ENCODE measurements at places on chromosomes 2 and 18.
A peak's percentile ranks its signal among the peaks of the same experiment; 100 is the strongest.

DNA sequence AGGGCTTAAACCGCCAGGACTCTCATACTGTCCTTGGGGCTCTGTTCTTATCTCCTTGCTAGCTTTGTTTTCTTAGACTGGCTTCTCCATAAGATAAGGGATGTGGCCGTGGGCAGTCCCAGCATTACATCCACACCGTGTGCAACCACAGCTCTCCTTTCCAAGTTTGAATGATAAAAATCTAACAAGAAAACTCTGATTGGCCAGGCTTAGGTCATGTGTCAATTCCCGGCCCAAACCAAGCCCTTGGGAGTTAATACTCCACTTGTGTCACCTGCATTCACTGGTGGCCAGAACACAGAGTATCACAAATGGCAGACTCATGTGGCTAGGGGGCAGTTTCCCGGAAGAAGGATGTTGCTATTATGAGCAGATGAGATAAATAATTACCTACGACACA, 43.2 kb upstream of the KDM3A start:
- DNase-seq = no peak

DNA sequence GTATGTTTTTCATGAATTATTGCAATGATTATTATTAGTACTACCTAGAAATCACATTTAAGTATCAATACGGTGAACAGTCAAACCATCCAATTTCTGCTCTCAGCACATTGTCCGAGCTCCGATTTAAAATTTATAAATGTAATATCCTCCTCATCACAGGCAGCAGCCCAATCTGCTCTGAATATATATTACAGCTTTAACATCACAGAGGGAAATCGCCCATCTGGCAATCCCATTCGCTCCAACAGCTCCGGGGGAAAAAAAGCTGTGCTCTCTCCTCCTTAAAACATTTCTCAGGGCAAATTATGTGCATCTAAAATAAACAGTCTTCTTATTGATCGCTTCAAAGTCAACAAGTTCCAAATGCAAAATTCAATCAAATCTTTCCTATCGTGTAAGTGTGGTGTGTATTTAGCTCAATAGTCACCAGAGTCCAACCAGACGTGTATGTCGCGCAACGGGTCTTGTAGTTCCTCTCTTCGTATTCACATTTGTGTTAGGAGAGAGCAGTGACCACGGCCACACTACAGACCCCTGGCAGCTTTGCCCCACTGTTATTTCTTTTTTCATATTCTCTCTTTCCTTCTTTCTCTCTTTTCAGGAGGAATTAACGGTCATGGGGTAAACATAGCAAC, 2.4 kb downstream of the FIGN start:
- no peak for DNase-seq

DNA sequence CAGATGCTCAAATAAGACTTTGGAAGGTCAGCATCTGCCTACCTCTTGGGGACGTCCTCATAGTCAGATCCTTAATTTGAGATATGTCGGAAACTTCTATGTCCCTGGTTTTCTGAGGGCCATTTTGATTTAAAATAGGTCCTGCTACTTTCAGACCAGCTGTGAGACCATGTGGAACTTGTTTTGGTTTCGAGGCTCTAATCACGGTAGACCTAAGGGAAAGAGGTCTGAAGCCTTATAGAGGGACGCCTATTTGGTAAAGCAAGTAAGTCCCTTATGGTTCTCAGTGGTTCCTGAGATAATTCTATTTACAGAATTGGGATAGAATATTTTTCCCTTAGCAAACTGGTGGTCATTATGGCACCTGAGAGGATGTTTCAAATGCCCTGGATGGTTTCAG, 75.1 kb downstream of the RFTN2 start:
- no peak for DNase-seq

GRCh38 chr18:35158728-35159450, 81.9 kb upstream of the ZNF397 start:
- DNase-seq = peak; percentile 50

GRCh38 chr2:218875692-218876246, 4.9 kb upstream of the WNT10A start:
- no peak for DNase-seq

DNA sequence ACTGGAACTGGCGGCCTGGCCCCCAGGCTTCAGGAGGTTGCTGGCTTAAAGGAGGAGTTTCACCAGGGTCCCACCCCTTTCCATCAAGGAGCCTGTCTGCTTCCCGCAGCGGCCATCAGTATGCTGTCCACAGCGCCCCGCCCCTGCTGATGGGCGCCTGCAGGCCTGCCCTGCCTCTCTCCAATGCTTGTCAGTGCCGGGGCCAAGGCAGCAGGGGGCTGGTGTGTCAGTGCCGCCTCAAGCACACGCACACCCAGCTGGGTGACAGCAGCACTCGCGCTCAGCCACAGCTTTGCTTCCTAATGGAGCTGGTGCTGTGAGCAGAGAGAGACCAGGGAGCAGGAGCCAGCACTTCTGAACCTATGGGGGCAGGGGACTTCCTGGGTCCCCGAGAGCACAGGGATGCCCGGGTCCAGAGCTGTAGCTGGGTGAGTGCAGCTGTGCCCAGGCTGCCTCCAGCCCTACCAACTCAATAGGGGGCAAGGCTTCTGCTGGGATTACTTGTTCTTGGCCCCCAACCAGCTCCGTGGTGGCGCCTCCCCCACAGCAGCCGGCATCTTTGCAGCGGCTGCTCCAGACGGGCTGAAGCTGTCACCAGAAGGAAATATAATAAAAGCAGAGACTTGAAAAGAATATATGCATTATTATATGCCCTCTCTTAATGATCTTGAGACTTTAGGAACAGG, 377.2 kb upstream of the LRATD1 start:
- no peak for DNase-seq

GRCh38 chr18:62445386-62445917, 77.4 kb upstream of the ZCCHC2 start:
- no peak for DNase-seq

DNA sequence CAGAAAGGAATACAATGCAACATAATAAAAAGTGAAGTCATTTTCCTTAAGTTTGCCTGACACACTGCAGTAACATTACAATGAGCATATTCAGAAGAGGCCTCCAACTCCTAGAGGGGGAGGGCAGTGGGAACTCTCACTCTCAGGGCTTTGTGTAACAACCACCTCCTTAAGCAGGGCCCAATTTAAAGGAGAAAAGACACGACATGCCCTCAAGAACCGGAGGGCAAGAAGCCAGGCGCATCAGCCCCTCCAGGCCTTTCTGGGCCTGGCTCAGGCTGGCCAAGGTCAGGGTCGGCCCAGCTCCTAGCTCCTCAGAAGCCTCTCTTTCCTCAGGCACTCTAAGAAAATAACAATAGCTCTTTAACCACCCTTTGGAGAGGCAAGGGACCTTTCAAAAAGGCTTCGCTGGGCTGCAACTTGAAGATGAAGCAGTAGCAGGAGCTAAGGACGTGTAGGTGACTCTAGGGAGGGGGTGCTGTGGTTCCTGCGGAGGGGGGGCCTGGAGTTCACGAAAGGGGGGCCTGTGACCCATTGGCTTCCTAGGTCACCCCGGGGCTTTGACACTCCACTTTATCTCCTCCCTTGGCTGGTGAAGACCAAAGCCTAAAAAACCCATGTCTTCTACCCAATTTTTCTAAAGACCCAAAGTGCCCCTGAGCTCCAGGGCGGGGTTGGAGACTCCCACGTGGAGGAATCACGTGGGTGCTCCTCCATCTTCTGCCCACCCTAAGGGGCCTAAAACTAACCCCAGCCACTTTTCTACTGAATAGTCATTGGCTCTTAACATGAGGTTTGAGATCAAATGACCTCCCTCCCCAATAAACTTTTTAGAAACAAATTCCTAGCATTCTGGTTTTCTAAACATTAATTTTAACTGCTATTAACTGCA, 13.3 kb downstream of the SERTAD2 start:
- no peak for DNase-seq

DNA sequence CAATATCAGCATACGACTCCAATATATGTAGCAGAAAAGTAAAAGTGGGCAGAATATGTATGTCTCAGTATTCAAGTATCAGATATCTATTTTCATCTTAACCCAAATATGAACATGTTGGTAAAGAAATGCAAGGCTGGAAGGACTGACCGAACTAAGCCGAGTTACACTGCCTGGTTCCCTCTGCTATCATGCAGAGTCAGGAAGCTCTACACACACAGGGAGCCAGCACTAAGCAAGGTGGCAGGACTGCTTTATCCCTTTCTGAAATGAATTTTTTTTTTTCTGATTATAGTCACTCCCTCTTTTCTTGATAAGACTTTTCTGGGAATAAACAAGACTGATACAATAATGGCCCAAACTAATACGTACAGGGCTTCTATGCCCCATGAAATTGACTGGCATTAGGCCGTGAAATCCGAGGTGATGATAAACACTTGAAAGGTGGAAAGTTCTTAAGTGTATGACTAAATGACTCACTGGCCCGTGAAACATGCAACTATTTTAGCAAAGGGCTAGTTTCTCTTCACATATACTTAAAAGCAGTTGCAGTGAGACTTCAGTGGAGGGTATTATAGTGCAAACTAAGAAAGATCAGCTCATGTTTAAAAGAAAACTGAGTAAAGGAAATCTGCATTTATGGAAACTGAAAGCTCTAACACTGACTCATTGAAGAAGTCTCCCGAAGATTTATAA, 14.9 kb downstream of the DPP4 start:
- no peak for DNase-seq

Data from KG1 (cell line).